ENCODE measurements at places on chromosomes 12 and 14.

- DNase-seq = no peak
Observed at GRCh38 chr12:56637621-56638020, 7.5 kb upstream of the BAZ2A start.

- DNase-seq = no peak
Observed at GRCh38 chr12:80509781-80510556, 65.9 kb downstream of the PTPRQ start.

GRCh38 chr12:58633479-58633878 is 286.8 kb downstream of the LRIG3 start:
- DNase-seq = no peak

GRCh38 chr12:56661979-56662638 is 16.3 kb upstream of the ATP5F1B start:
- no peak for DNase-seq
